ENCODE measurements at places on chromosomes 11 and 22.

GRCh38 chr11:129724866-129725265 is 90.8 kb upstream of the TMEM45B start:
- no peak for DNase-seq

- no peak for DNase-seq
Measured at GRCh38 chr11:123338266-123338800, 91.7 kb upstream of the GRAMD1B start.

GRCh38 chr11:34234086-34234740 is 123.6 kb downstream of the ABTB2 start:
- no peak for DNase-seq

DNA sequence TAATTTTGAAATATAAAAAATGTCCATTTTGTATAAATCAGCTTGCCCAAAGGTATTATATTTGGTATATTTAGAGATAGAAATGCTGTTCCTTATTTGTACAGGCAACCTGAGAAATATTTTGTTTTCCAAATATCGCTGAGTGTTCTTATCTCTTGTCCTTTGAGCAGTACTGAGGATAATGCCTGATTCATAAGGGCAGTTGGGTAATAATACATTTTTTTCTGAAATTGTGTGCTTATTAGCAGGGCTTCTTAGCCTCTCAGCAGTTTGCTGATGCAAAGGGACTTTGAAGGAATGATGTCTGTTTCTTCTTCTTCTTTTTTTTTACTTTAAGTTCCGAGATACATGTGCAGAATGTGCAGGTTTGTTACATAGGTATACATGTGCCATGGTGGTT is 69.1 kb downstream of the LDLRAD3 start:
- no peak for DNase-seq

- no peak for DNase-seq
Measured at GRCh38 chr11:101032991-101033390, 96.6 kb downstream of the PGR start.

DNA sequence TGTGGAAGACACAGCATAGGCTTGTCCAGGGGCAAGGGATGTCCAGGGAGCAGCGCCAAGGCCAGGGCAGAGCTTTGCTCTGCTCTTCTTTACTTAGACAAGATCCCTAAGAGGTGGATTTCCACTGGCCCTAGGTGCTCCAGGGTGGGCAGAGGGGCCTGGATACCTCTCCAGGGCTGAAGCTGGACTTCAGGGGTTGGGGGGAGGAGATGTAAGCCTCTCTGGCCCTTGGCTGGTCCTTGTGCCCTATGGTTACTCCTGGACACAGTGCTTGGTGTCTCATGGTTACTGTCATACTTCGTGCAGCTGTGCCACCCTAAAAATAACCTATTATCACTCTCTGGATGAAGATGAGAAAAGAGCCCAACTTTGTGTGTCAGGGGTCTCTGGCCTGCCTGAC is 12.9 kb upstream of the KCNJ11 start:
- DNase-seq: no peak

- no peak for DNase-seq
Measured at GRCh38 chr11:116595305-116595880, 177.4 kb downstream of the BUD13 start.

DNA sequence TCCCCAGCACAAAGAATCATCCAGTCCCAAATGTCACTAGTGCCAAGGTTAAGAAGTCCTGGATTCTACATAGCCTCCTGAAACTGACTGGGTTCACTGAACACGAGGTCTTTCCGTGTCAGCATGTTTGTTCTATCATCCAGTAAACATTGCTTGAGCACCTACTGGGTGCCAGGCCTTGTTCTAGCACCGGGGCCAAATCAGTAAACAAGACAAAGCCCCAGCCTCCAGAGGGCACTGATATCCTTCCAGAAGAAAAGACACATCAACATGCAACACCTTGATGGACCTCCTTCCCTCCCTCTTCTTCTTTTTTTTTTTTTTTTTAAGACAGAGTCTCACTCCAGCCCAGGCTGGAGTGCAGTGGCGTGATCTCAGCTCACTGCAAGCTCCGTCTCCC is 26.9 kb downstream of the TPST2 start:
- DNase-seq: no peak

DNA sequence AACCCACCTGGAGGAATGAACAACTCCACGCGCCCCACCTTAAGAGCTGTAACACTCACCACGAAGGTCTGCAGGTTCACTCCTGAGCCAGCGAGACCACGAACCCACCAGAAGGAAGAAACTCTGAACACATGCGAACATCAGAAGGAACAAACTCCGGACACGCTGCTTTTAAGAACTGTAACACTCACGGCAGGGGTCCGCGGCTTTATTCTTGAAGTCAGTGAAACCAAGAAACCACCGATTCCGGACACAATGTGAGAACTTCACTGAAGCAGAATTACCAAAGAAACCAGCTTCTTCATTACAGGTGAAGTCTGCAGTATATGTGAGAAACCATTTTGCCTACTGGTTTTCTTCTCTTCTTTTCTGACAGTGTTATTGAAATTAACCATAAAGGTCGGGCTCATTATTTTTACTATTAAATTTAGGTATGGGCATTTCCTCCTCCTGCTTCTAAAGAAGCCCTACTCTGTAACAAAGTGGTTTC is 303.0 kb downstream of the KCNA4 start:
- no peak for DNase-seq

DNA sequence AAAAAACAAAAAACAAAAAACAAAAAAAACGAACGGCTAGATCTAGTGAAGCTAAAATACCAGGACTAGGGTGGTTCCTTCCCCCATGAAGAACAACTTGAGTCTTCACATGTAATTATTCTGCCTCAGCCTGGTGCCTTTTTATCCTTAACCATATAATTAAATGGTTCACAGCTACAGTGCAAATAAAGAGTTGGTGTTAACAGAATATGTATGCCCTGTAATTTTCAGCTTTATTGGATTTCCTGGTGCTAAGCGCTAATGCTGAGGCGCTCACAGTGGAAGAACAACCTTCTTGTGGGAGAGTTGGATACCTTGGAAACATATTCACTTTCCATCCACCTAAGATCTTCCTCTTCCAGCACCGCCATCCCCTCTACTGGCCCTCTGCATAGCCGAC is 158.5 kb upstream of the SORL1-AS1 start:
- no peak for DNase-seq

GRCh38 chr11:69292221-69292648 is 1.7 kb upstream of the MYEOV start:
- no peak for DNase-seq

DNA sequence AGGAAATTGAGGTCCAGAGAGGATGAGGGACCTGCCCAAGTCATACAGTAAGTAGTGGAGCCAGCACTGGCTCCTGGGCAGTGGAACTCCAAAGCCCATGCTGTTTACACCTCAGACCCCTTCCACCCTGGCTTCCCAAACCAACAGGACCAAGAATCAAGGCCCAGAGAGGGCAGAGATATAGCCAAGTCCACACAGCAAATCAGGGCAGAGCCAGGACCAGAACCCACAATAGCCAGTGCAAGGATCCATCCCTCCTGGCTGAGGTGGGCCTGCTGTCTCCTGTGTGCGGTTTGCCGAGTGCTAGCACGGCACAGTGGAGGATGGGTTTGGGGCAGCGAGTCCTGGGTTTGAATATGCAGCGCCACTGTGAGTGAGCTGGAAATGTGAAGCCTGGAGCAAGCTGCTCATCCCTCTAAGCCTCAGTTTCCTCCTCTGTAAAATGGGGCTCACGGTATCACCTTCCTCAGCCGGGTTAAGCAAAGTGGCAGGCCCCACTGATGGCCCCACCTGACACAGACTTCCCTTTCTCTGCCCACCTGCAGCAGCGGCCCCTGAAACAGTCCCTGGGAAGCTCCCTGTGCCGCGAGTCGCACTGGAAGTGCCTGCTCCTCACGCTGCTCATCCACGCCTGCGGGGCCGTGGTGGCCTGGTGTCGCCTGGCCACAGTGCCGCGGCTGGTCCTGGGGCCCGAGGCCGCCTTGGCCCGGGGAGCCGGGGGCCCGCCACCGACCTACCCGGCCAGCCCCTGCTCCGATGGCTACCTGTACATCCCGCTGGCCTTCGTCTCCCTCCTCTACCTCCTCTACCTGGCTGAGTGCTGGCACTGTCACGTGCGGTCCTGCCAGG is 2.3 kb downstream of the TMEM151A start:
- DNase-seq: no peak

DNA sequence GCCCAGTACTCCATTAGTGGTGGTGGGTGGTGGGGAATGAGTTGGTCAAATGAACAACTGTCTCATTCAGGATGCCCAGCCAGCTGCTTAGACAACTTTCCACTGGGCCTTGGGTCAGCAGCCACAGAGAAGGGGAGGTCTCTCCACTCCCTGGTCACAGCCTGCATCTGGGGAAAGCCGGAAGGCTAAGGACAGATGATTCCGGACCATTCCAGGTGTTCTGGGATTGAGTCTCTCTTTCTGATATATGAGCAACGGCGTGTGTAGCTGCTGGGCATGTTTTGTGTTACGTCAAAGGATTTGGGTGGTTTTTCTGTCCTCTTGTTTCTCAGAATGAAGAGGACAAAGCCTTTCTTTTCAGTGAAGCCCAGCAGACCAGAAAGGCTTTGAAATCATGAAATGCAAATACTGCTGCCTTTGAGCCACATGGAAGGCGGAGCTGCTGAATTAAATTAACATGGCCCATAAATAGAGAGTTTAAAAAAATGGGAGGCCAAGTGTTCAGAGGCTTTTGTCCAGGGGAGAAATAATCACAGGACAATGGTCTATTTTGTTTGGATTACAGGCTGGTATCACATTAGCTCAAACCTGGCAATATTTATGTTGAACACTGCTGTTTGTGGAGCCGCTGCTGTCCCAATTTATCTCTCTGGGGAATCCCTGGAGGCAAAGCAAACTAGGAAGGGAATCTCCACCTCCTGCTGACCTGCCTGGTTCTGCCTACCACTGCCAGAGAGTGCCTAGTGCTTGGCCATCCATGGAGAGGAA is 234.4 kb upstream of the E2F8 start:
- no peak for DNase-seq

- no peak for DNase-seq
Measured at GRCh38 chr22:31120642-31121041, 2.1 kb upstream of the INPP5J start.

DNA sequence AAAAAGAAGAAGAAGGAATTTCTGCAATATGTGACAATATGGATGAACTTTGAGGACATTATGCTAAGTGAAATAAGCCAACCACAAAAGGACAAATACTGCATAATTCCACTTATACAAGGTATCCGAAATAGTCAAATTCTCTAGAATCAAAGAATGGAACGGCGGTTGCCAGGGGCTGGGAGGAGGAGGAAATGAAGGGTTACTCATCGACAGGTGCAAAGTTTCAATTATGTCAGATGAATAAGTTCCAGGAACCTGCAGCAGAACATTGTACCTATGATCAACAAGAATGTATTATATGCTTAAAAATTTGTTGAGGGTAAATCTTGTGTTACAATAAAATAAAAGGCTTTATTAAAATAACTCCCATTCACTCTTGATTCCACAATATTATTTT is 49.0 kb downstream of the SC5D start:
- DNase-seq: no peak

DNA sequence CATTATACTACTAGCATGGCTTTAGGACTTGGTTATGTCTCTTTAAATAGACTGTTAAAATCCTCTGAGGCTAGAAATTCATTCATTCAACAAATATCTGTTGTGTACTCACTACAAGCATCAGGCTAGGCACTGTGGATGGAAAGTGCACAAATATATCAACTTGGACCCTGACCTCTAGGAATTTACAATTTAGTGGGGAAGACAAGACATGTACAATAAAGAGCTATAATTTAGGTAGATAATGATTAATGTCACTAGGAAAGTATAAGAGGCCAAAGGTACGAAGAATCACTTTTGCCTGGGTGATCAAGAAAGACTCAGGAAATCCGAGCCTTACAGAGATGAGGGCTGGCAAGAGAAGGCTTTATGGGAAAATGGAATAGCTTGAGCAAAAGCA is 25.6 kb upstream of the BMAL1 start:
- no peak for DNase-seq

DNA sequence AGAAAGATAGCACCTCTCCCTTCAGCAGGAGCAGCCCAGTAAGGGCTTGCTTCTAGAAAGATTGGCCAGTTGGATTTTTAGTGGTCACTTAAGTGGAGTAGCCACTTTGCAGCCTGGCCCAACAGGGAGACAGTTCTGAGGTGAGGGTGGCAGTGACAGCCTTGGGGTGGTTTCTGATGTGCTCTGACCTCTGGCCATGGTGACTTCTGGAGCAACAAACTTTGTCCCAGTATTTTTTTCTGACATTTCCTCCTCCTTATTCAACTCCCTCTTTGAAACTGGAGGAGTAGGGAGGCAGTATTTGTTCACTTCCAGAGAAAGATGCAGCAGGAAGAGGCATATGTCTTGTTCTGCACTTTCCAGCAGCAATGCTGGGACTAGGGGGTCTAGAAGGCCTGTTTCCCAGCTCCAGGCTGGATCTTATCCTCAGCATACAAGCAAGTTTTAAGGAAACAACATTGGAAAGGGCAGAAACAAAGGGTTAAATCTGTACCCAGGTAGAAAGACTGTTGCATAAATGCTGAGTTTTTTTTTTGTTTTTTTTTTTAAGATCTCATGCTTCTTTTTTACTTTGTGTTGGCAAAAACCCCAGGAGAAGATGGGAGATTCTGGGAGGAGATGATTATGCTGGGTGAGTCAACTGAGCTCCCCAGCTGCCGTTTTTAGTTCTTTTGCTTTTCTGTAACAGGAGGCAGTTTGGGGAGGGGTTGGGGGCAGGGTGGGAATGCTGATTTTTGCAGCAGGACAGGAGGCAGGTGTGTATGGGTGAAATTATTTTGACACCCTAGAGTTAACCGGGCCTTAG is 37.2 kb downstream of the RCOR2 start:
- DNase-seq: no peak

DNA sequence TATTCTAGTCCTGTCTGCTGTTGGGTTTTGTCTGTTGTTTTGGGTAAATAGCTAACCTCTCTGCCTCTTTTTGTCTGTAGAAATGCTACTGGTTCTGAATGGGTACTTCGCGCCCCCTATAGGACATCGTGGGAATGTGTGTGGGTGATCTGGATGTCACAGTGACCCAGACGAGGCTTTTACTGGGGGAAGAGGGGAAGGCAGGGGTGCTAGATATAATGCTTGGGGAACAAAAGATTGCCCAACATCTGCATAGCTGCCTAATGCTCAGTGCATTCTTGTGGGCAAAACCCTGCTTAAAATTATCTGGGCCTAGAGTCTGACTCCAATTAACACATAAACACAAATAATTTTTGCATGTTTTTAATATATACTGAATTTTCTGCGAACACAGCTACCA is 57.7 kb downstream of the BMAL1 start:
- DNase-seq: no peak

DNA sequence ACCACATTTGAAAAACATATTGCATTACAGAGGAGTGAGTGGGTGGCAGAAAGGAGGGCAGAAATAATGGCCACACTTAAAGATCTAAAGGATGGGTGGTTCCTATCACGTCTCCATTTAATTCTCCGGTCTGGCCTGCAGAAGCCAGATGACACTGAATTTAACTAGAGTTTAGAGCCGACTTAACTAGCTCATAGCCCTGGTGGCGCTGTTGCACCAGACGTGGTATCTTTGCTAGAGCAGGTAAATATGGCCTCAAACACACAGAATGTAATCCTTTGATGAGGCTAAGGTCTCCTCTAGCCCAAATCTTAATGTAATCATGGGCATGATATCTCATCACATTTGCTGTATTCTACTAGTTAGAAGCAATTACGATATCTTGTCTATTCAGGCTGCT is 51.5 kb upstream of the GAL start:
- peak; percentile 68 for DNase-seq

GRCh38 chr22:31344256-31344577 is 1.9 kb downstream of the PATZ1 start:
- DNase-seq: no peak

GRCh38 chr11:77093056-77093891 is 9.4 kb upstream of the OMP start:
- DNase-seq: no peak

GRCh38 chr11:2653198-2653551 is 46.6 kb downstream of the KCNQ1OT1 start:
- no peak for DNase-seq

GRCh38 chr22:46842606-46843005 is 80.2 kb downstream of the TBC1D22A start:
- DNase-seq: no peak

Data from SHP77 treated with DMSO at 0.1 percent for 48 hours (cell line).